ENCODE measurements at places on chromosomes 16 and 17.

DNA sequence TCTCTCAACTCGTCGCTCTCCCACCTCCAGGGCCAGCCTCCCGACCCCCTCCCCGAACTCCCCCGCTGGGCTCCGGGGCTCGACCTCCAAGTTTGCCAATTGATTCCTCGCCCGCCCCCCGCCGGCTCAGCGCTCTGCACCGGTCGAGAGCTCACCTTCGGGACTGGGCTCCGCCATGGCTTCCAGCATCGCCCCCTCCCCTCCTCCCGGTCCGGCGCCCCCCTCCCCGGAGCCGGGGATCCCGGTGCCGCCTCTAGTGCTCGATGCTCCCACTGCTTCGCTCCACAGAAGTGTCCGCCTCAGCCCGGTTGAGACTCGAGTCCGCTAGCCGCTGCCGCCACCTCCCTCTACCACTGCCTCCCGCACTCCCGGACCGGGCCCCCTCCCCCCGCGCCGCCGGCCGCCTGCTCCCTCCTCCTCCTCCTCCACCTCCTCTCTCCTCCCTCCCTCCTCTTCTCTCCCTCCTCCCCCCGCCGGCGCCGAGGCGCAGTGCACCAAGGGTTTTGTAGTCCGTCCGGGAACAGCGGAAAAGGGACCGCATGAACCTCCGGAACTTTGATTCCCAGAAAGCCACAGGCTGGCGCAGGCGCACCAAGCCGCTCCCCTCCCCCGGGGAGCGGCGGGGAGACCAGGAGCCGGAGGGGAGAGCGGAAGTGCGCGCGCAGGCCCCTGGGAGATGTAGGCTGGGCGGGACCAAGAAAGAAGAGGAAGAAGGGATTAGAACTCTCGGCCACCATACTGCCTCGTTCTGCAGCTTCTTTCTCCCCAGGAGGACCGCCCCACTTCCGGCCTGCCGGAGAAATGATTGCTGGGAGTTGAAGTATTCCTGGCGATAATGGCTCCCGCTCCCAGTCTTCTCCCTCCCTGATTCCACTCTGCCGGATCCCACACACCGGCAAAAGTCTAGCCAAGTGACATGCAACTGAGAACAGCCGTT lies at the start of gene PHF23:
Gene PHF23 (minus strand): TSS at position 367 of the 937 bp plus-strand sequence. CDS start 178 bp downstream, at position 189.
- DNase-seq: peak; percentile 96

- DNase-seq: no peak
Measured at GRCh38 chr16:79982361-79982760, 381.8 kb upstream of the MAF start.

DNA sequence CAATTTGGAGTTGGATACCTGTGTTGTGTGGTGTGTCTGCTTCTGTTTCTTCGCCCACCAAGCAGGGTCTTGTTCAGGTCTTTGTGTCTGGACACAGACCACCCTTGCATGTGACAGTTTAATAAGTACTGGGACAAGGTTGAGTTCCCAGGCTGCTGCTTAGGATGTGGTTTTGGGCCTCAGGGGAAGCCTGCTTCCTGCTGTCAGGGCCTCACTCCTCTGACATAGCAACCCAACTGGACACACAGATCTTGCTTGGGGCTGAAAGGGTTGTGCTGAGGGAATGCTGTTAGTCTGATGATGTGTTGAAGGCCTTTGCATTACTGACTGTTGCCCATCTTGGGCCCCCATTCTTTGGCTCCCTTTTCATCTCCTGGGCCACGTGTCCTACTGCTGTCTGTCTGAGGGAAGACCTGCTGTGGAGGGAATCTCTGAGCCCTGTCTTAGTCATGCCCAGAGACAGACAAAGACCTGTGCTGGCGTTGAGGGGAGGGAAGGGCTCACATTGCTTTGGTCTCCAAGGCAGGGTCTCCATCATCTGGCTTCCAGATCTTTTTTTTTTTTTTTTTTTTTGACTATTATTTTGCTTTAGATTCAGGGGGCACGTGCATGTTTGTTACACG lies 4.7 kb upstream of the TGFB1I1 start:
- DNase-seq: no peak

GRCh38 chr17:66720027-66720426 lies 114.9 kb upstream of the CACNG5 start:
- no peak for DNase-seq

DNA sequence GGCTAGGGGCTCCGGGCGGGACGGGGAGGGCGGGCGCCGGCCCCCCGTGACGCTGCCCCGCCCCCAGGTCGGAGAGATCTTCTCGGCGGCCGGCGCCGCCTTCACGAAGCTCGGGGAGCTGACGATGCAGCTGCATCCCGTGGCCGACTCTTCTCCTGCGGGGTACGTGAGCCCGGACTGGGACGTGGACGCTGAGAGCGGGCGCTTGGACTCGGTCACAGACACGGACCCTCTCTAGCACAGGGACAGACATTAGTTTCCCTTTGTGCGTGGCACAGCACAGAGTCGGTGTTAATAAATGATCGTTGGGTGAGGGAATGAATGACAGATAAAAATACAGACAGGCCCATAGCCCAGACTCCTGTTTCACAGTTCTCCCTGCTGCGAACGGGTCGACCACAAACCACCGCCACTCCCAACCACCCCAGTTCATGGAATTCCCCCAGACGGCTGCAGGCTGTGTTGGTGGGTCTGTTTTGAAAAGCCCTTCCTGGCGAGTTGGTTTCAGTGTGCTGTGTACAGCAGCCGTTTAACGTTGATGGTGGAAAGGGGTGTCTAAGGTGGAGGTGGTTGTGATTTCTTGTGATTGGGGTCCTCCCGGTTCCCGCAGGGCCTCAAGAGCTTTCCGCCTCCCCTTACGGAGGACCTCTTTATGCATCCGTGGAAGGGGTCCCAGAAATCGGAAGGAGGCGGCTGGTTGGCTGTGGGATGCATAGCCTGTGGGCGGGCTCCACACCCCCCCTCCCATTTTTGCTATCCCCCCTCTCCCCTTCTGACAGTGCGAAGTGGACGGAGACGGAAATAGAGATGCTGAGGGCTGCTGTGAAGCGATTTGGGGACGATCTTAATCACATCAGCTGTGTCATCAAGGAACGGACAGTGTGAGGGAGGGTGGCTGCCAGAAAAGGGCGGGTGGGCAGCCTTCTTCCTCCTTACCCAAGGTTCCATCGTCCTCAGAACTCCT lies 2.9 kb downstream of the RNASEK start:
- peak; percentile 79 for DNase-seq

Measured in activated CD4-positive, alpha-beta T cell treated with anti-CD3 and anti-CD28 coated beads, Interleukin-2, amount 50 U/mL, for 1 hour (primary cell).